AG10803 (cell line): ENCODE measurements at places on chromosomes 12 and 14.

DNA sequence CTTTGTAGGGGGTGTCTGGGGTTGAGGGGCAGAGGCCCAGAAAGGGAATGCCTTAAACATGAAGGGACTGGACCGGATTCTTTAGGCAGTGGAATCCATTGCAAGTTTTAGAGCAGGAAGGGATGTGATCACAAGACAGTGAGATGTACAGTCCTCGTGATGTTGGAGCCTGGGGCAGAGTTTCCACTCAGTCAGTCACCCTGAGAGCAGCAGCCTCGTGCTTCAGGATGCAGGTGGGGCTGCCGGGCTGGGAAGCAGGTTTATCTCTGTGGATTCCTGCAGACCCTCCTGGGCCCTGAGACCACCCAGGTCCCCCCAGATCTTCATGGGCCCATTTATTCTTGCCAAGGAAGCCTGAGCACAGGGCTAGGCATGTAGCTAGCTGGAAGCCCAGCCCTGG lies 38.5 kb downstream of the RIN3 start:
- no peak for DNase-seq

GRCh38 chr14:106845286-106846087 lies 1319.1 kb downstream of the TMEM121 start:
- DNase-seq: no peak

- DNase-seq: no peak
Measured at GRCh38 chr12:2691006-2691344, 103.8 kb upstream of the FKBP4 start.

DNA sequence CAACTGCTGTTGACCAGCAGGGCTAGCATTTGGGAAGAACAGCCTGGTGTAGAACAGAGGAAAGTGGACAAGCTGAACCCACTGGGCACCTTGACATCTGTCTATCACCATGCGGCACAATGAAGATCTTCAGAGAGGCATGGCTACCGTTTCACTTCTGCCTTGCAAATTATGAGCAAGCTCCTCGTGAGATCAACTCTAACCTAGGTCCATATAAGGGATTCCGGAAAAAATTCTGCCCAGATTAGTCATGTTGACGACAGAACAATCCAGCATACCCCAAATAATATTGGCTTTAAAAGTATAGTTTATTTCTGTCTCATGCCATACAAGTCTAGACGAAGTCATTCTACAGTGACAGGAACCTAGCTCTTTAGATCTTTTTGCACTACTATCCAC lies 91.6 kb upstream of the ATF7IP start:
- peak; percentile 27 for DNase-seq

- no peak for DNase-seq
Measured at GRCh38 chr12:50248411-50248810, 34.9 kb downstream of the LIMA1 start.

- DNase-seq: no peak
Measured at GRCh38 chr14:85752175-85752574, 222.2 kb downstream of the FLRT2 start.

GRCh38 chr14:77144412-77145115 lies 3.0 kb upstream of the ZDHHC22 start:
- DNase-seq: no peak

DNA sequence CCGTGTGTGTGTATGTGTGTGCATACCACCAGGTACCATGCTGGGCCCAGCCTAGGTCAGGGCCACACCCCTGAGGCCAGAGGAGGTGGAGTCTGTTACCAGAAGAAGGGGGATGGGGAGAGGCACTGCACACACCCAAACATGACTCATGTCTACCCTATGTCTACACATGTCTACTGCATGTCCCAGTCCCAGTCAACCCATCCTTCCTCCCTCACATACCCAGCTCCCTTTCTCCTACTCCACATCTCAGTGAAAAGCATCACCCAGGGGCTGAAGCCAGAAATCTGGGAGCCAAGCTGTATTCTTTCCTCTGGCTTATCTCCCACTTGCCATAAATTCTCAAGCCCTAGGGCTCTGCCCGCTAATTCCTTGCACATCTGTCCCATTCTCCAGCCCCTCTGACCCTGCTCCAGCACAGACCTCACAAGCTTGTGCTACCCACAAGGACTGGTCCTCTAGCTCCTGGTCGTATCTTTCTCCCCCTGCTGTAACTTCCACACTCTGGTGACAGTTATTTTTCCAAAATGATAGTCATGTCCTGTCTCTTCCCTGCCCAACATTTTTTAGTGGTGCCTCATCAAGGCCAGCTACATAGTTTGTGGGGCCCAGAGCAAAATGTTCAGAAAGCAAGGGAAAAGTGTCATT lies 18.0 kb upstream of the APPL2 start:
- peak; percentile 89 for DNase-seq

GRCh38 chr14:55980970-55981369 lies 137.2 kb upstream of the PELI2 start:
- no peak for DNase-seq

DNA sequence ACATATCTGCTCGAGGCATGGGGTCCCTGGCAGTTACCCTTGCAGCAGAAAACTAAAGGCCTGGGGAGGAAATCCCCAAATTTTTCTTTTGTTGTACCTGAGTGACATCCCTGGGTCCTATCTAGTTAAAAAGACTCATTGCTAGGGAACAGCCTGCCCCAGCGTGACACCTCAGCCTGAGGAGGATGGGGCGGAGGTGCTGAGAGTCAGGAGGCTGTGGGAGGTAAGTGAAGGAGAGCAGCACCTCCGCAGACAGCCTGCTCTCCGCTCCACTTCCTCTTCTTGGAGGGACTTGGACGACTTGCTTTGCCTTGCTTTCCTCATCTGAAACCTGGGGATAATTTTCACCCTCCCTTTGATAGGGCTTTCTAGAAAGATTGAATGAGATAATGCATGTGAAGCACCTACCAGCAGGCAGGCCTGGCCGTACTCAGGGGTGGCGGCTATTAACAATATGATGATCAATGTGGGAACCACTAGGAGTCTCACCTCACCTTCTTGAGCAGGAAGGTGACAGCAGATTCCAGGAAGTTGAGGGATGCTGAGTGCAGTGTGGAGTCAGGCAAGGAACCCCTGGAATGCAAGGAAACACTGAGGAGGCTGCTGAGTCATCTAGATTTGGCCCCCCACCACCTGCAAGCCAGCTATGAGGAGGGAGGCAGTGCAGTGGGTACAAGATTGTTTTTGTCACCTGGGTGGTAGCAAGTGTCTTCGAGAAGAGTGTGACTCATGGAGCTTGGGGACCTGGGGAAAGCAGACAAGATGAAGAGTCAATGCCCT lies 23.2 kb downstream of the UBE3B start:
- DNase-seq: no peak

- DNase-seq: no peak
Measured at GRCh38 chr12:54082397-54082892, 28.8 kb downstream of the HOXC4 start.

- DNase-seq: peak; percentile 71
Measured at GRCh38 chr12:54360717-54361456, 3.4 kb downstream of the GPR84 start.

GRCh38 chr12:68998041-68998440 lies 65.1 kb upstream of the CPM start:
- no peak for DNase-seq

- no peak for DNase-seq
Measured at GRCh38 chr12:51867371-51867770, 18.9 kb upstream of the FIGNL2 start.

- DNase-seq: no peak
Measured at GRCh38 chr14:101583006-101583714, 21.9 kb downstream of the DIO3 start.

DNA sequence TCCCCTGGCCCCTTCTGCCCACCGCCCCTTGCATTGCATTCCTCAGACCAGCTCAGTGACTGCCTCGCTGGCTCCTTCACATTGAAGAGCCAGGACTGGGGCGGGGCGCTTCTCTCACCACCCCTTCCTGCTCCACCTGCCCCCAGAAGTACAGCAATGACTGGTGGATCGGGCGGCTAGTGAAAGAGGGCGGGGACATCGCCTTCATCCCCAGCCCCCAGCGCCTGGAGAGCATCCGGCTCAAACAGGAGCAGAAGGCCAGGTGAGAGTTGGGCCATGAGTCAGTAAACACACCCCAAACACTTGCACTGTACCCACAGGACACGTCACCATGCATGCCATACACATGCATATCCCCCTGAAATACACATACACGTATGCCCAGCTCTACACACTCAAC lies 5.8 kb downstream of the CACNB3 start:
- no peak for DNase-seq

- DNase-seq: no peak
Measured at GRCh38 chr14:104900639-104901512, 23.8 kb upstream of the PLD4 start.

DNA sequence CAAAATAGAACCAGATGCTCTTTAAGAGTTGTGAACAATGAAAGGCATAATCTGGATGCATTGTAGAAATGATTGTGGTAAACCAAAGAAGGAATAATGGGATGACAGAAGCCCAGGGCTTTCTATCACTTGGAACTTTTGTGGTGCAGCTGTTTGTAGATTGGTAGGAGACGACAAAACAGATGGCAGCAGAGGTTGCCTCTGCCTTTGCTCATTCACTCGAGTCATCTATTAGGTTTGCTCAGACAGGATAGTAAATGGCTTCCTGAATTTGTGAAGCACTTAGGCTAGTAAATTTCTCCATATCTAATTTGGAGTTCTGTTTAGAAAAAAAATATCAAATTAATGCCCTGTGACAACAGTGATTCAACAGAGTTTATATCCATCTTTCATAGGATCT lies 78.4 kb downstream of the FGD4 start:
- DNase-seq: peak; percentile 49

- DNase-seq: peak; percentile 5
Measured at GRCh38 chr14:24094841-24095270, 745 bp downstream of the PCK2 start.

- DNase-seq: no peak
Measured at GRCh38 chr14:29853272-29853671, 74.4 kb downstream of the PRKD1 start.

- DNase-seq: no peak
Measured at GRCh38 chr12:31236998-31237637, 88.8 kb downstream of the SINHCAF start.

- DNase-seq: peak; percentile 86
Measured at GRCh38 chr14:26765768-26766520, 168.1 kb upstream of the NOVA1 start.

GRCh38 chr14:64026600-64026999 lies 173.8 kb downstream of the SYNE2 start:
- DNase-seq: no peak
